Hematopoietic multipotent progenitor cell treated with erythropoietin and hydrocortisone succinate and interleukin-3 and kit ligand, for 8 days (in vitro differentiated cells): ENCODE measurements at places on chromosomes 3 and 15.

DNA sequence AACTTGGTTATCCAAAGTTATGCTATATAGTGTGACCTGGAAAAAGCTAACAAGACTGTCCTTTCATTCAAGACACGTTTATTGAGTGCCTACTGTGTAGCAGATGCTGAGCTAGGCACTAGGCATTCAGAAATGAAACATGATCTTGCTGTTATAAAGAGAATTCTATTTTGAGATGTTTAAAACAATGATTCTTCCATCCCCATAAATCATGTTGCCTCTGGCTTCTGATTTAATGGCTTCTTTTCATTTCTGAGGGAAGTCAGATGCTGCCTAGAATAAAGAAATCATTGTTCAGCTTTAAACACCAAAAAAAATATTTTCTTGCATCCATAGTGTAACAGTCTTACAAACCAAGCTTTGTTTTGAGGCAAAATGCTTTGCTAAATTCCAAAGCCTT, 620.9 kb upstream of the UBE2E2 start:
- no peak for DNase-seq

DNA sequence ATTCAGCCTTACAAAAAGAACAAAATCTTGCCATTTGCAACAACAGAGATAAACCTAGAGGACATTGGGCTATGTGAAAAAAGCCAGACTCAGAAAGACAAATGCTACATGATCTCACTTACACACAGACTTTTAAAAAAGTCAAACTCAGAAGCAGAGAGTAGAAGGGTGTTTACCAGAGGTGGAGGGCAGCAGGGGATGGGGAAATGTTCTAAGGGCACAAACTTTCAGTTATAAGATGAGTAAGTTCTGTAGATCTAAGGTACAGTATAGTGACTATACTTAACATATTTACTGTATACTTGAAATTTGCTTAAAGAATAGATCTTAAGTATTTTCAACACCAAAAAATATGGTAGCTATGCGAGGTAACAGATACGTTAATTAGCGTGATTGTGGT, 3.0 kb downstream of the MYEF2 start:
- DNase-seq = no peak

GRCh38 chr15:67852418-67852817, 12.6 kb upstream of the RNU6-1 start:
- peak; percentile 80 for DNase-seq

GRCh38 chr3:45464336-45465170, 76.2 kb downstream of the LARS2 start:
- no peak for DNase-seq

DNA sequence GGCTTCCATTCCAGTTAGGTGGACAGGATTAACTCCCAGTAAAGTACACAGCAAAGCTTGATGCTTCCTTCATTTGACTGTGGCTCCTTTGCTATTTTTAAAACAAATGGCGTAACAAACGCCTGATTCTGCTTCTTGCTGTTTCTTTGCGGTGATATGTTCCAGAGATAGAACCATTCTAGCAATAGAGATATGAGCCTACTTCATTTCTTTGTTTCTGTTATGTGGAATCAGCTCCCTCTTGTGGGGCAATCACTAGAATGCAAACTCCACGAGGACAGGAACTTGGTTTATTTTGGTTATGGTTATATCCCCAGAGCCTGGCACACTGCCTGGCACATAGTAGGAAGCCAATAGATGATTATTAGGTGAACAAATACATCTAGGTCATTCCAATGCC, 122.6 kb upstream of the SLC6A11 start:
- peak; percentile 32 for DNase-seq

- no peak for DNase-seq
These were observed at the start of gene CTXN2 for GRCh38 chr15:48191574-48192225. Gene CTXN2 (plus strand): TSS chr15:48191665. CDS start chr15:48201301, 9,636 bp downstream.
